ENCODE measurements at places on chromosomes 4 and X.

- DNase-seq: no peak
These were observed 2535.1 kb downstream of the ARAP2 start for GRCh38 chr4:33709247-33709646.

- no peak for DNase-seq
These were observed 299.3 kb downstream of the KCTD8 start for GRCh38 chr4:44149282-44149681.

DNA sequence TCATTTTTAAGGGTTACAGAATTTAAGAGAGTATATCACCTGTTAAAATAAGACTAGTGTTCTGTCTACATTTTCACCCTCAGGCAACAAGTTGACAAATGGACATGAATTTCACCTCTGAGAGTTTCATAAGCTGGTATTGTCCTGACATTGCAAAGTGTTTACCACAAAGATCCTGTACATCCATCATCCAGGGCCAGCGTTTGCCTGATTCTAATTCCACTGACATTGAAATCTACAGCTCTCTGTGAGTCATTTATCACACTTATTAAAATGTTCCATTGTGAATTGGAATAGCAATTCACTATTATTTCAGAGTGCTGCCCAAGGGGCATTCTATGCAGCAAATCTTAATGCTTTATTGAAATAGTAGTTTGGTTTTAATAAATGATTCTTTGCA lies 1499.4 kb upstream of the PCDH7 start:
- no peak for DNase-seq

GRCh38 chr4:56959100-56959499 lies 18.3 kb downstream of the NOA1 start:
- no peak for DNase-seq

DNA sequence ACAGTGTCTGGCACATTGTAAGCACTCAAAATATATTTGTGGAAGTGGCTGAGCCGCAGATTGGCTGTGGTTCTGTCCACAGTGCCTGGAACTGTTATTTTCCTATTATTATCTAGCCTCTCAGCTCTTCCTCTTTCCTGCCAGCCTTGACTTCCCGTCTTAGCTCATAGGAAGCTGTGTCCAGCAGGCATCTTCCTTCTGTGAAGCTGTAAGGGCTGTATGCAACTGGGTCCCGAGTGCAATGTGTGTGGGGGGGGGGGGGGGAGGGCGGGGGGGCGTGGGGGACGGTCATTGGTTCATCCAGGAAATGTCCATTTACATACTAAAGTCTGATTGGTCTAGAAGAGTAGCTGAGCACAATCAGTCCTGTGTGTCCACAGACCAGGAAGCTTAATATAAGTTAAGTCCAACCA lies 210.7 kb downstream of the PDGFRA start:
- DNase-seq: no peak

DNA sequence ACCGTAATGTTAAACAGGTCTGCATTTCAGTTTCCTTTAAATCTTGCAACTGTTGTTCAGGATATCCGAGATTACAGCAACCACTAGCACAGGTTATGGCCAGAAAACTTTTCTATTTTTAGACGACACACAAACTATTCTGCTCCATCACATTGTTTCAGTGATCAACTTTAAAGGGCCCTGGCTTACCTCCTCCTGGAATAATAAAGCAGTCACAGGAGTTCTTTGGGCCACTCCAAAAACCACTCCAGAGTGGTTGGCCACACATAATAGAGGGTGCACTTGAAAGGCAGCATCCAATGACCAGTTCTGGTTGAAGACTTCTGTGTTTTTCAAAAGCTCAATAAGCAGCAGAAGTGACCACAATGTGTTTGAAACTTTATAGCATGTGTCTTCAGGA lies 118.9 kb downstream of the RAB28 start:
- DNase-seq: no peak

GRCh38 chr4:3283483-3283882 lies 9.3 kb upstream of the RGS12 start:
- DNase-seq: no peak

GRCh38 chr4:15314974-15315373 lies 112.9 kb upstream of the C1QTNF7 start:
- no peak for DNase-seq

- no peak for DNase-seq
These were observed 30.2 kb downstream of the AFF2 start for GRCh38 chrX:148530464-148531077.

GRCh38 chr4:55172694-55173287 lies 47.4 kb upstream of the KDR start:
- DNase-seq: no peak

- no peak for DNase-seq
These were observed 53.6 kb upstream of the FUNDC1 start for GRCh38 chrX:44596277-44596676.

DNA sequence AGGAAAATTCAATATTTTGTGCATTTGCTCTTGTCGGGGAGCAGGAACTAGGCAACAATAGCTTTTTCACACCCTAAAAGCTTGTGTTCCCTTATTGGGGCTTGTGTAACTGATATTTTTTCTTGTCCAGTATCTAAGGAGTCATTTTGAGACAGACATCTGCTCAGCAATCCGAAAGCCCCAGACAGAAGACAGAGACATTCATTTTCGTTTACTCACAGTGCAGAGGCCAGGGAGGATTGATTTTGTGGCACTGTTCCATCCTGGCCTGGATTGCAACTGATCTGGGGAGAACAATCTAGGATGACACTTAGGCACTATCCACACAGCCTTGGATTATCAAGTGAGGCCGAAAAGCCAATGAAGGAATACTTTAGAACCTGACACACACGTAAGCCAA lies 27.4 kb upstream of the PLAC1 start:
- DNase-seq: no peak

- no peak for DNase-seq
These were observed 160.1 kb downstream of the EFHC2 start for GRCh38 chrX:44183329-44183728.

GRCh38 chrX:1416965-1417760 lies 25.2 kb upstream of the SLC25A6 start:
- no peak for DNase-seq

GRCh38 chr4:85805891-85806290 lies 330.9 kb downstream of the ARHGAP24 start:
- no peak for DNase-seq

GRCh38 chrX:77389891-77390290 lies 57.3 kb upstream of the FGF16 start:
- DNase-seq: no peak

DNA sequence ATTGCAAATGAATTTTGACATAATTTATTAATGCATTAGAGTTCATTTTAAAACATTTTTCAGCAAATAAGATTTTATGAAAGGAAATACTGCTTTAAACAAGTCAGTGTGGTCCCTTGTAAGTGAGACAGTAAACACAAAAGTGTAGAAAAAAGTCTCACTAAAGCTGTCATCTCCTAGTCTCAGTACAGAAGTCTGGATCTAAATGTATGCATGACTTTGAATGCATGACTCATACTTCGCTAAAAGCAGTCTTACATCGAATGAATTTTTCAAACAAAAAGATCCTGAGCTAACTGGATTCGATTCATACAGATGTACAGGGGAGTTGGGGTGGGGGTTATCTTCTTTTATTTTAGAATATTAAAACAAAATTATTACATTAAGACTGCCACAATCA lies 207.4 kb upstream of the VCX start:
- no peak for DNase-seq

DNA sequence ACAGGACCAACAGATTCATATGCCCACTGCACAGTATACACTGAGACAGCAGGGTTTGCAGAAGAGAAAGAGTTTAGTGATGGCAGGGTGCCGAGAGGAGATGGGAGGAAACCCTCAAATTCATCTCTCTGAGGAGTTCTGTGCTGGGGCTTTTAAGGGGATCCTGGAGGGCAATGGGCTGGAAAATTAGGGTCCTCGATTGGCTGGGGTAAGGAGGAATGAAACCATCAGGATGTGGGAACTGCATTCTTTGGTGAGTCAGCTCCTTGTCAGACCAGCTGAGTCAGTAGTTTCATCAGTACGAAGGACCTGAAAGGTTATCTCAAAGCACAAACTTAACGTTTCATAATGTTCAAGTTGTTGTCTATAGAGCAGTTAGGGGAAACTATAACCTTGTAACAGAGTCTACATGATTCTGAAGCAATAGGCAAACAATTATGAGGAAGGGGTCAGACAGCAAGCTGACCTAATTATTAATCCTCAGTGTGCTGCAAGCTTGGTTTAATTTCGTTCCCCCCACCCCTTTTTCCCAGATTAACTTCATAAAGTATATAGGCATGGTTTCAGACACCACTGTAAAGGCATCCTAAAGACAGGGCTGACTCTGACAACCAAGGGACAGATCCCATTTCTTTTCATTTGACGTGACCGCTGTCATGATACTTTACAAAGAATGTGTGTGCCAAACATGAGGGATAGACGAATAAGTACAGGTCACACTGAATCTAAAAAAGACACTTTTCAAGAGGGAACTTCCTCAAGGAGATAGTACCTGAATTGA lies 1.5 kb upstream of the MSMO1 start:
- DNase-seq: no peak

- DNase-seq: no peak
These were observed 373.6 kb upstream of the RASGEF1B start for GRCh38 chr4:81845273-81845672.

- DNase-seq: no peak
These were observed 239.4 kb upstream of the STK26 start for GRCh38 chrX:131783555-131784308.

DNA sequence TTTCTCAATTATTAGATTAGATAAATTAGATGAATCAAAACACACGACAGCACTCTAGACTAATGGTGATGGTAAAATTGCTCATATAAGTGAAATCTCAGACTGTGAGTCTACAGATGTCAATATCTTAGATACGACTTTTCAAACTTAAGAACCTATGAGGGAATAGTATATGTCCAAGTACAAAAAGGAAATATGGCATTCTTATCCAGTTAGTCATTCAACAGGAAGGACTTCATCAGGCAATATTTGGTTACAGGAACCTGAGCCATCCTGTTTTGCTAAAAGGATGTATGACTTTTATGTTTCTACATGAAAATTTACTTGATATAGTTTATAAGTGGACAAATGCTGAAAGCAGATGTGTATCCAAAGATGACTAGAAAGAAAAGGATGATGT lies 107.0 kb downstream of the CT47B1 start:
- no peak for DNase-seq

- no peak for DNase-seq
These were observed 9.4 kb upstream of the CDS1 start for GRCh38 chr4:84573385-84574068.

DNA sequence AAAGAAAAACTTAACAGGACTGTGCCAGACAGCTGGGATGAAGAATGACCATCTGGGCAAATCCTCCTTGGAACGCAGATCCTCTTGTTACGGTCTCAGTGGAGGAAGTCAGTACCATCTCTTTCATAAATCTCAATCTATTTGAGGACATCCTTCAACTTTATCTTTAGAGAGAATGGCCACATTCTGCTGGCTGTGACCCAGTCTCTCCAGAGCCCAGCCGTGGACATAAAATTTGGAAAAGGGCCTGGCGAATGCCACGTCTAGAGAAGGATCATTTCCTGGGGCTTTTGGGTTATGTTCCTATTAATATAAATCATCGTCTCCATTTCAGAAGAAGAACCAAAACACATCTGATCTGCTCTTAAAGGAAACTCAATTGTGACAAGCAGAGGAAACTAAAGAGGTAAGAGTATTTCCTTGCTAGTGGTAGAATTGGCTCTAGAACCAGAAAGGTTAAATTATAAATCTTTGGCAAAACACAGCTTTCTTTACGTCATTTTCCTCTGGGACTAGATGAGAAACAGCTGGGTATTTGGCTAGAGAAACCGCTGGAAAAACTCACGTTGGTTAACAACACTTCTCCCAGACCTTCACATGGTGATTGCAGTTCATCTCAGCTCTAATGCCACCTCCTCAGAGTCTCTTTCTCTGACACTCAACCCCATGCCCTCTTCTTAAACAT lies 164.7 kb downstream of the CHIC2 start:
- DNase-seq: no peak

DNA sequence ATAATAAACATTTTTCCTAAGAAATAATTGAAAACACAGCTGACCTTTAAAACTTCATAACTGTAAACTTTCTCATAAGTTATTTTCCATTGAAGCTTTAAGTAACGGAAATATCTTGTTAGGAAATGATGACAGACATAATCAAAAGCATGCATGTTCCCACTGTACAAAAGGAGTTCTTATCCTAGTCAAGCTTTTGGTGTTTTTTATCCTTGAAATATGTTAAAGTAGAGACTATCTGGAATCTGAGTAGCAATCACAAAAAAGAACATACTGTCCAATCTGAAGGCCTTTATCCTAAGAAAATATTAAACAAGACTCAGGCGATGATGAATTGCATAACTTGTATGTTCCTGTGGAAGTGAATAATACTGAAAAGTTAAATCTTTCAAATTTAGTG lies 14.4 kb downstream of the GEMIN8 start:
- no peak for DNase-seq

DNA sequence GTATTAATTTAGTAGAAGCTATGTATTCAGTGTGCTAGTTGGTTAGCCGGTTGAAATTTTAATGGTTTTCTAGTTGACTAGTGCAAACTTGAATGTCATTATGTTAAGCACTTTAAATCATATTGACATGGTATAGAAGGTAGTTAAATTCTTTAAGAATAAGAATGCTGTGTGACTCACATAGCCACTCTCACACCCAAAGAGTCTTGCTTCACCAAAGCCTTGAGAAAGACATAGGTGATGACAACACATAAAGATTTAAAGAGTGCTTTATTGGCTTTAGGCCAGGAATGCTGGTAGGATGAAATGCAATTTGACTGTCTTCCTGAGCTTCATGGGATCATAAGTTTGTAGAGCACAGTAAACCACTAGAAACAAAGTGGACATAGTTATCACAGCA lies 85.3 kb downstream of the DCAF8L2 start:
- no peak for DNase-seq
